ENCODE measurements at places on chromosomes 5 and 9. TPM values are rescaled to one million over a fixed set of nuclear protein-coding genes. Genes with fewer than 3 reads are reported as not detected.

- DNase-seq, result no peak
These were observed 20.2 kb upstream of the SUB1 start for GRCh38 chr5:32565145-32565544.

GRCh38 chr5:173602423-173602822 lies 14.0 kb downstream of the BOD1 start:
- DNase-seq, result no peak

Gene KLHL3
- total RNA-seq, result 13.0 TPM

DNA sequence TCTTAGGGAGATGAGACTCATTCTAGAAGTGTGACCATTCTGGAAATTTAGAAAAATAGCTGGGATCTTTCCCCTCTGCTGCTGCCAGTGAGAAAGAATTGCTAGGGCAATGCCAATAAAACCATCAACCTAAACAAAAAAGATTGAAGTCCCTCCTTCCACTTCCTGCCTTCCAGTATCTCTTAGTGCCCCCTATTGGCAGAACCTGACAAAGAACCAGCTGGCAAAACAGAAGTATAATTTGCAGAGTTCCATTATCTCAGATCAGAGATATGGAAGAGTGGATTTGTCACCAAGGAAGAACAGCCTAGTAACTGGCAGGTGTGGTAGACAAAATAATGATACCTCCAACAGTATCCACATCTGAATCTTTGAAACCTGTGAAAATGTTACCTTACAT lies 13.8 kb upstream of the PLCXD3 start:
- DNase-seq, result no peak

DNA sequence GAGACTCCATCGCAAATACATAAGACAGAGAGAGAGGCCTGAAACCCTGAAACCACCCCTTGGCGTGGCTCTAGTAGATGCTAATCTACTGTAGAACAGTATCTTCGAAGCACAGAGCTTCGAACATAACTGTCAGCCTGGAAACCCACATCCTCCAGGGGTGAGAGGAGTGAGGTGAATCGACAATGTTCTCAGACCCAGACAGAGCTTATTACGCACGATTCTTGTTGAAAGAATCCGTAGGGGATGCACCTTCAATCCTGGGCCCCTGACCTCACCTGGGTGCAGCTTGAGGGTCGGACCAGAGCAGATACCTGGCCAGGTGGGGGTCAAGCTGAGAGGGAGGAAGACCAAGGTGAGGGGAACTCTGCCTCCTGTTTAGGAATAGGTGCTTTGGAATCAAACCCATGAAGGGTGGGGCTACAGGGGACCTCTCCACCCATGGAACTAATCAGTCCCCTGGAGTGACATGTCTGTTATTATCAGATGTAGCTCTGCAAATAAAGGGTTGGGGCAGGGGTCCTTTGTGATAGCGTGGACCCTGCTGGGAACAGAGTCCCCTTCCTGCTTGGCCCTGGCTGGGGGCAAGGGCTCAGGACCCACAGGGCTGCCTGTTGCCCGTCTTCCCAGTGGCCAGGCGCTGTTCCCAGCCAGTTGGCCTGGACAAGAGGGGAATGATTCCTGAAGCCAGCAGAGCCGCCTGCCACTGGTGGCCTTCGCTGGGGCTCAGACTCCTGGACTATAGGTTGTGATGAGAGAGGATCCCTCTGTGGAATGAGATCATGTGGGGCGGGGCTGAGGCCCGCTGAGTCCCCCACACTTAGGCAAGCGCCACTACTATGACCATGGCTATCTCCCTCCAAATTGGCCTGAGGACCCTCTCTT lies 41.2 kb downstream of the DBH start:
- DNase-seq, result no peak

GRCh38 chr5:172104801-172105701 lies 83.0 kb downstream of the STK10 start:
- DNase-seq, result no peak

Gene NSG2
- total RNA-seq, result 942 TPM

Gene FAM200C
- total RNA-seq, result 33.8 TPM

- no peak for DNase-seq
These were observed 7.5 kb downstream of the CENPP start for GRCh38 chr9:92333282-92333634.
